ENCODE measurements at places on chromosomes 7 and 10. TPM values are rescaled to one million over a fixed set of nuclear protein-coding genes. Genes with fewer than 3 reads are reported as not detected.

Gene BMPER
- 0.53 TPM for total RNA-seq

Gene OR2A42
- total RNA-seq: not detected

Gene CFTR
- 11.7 TPM for total RNA-seq

Gene ANXA8
- 94.1 TPM for total RNA-seq

Gene HKDC1
- total RNA-seq: not detected

Gene TACC2
- 191 TPM for total RNA-seq

Gene RABGEF1
- total RNA-seq: 48.5 TPM

Gene NPFFR1
- total RNA-seq: 0.42 TPM

Gene WNT8B
- 0.42 TPM for total RNA-seq

Gene PLAU
- total RNA-seq: 13.0 TPM

Gene LRRD1
- total RNA-seq: not detected

Gene CTAGE8
- 1.6 TPM for total RNA-seq

Gene CYP2E1
- 15.2 TPM for total RNA-seq

Gene AGR3
- total RNA-seq: not detected

Gene TEX47
- not detected for total RNA-seq

Gene IFRD1
- 29.6 TPM for total RNA-seq

Gene TRIM50
- not detected for total RNA-seq

Gene ZNF138
- total RNA-seq: 23.7 TPM

Gene VGF
- total RNA-seq: 2.5 TPM

Gene SUGCT
- 0.49 TPM for total RNA-seq

Gene TMEM139
- 10.9 TPM for total RNA-seq

Gene IFIT2
- total RNA-seq: 0.67 TPM

Gene DGKI
- 0.34 TPM for total RNA-seq

Gene PVRIG
- 0.51 TPM for total RNA-seq

Gene AASS
- total RNA-seq: 13.3 TPM

Gene PLXNA4
- total RNA-seq: 5.1 TPM

Gene CYP26A1
- total RNA-seq: not detected

All from lower leg skin (tissue), 4 donors.